SW480 (cell line): ENCODE measurements at places on chromosomes 3 and 15.

DNA sequence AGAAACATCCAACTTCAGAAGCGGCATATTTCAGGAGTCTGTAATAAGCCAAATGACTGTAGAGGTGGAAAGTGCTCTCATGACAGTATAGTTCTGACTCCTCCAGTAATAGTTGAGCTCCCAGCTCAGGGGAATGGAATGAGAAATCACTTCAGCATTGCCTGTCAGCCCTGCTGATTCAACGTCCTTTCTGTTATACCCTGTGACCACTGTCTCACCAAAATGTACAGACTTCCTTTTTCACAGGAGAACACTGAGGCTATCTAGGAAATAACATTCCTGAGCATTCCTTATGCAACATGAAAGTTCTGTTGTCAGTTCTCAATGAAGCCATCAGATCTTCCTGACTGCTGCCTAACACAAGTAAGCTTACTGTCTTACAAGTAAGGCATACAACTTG is 284.5 kb upstream of the MME start:
- no peak for DNase-seq

DNA sequence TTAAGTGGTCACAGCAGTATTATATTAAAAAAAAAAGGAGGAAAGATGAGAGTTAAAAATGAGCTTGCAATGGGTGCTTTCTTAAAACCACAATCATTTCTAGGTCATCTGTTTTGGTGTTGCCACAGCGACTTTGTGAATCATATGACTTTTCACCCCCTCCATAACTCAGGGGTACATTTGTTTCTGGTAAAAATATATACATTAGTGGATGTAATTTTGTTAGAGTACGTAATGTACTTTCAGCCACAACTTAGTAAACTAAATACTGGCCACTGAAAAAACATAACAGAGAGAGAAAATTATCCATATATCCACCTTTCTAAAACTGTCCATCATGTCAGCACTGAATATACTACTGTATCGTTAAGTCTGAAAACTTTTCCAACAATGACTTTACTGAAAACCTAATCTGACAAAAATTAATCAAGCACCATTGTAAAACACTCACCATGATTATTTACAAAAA is 3.4 kb downstream of the ANKRD28 start:
- DNase-seq = no peak

DNA sequence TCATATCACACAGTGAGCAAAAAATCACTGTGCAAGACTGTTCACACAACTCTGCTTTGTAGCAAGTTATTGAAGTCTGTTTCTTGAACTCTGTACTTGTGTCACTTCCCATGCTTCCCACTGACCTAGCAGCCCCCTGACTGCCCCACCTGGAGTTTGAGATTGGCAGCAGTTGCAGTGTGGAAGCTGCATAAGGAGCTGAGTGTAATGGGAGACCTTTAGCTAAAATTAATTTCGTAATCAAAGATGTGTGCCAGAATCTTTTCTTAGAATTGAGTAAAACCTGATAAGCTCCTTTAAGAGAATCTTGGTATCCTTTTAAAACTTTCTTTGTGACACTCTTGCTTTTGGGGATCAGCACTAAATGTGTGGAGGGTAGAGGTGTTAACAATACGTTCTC is 42.8 kb downstream of the NKIRAS1 start:
- DNase-seq = no peak

DNA sequence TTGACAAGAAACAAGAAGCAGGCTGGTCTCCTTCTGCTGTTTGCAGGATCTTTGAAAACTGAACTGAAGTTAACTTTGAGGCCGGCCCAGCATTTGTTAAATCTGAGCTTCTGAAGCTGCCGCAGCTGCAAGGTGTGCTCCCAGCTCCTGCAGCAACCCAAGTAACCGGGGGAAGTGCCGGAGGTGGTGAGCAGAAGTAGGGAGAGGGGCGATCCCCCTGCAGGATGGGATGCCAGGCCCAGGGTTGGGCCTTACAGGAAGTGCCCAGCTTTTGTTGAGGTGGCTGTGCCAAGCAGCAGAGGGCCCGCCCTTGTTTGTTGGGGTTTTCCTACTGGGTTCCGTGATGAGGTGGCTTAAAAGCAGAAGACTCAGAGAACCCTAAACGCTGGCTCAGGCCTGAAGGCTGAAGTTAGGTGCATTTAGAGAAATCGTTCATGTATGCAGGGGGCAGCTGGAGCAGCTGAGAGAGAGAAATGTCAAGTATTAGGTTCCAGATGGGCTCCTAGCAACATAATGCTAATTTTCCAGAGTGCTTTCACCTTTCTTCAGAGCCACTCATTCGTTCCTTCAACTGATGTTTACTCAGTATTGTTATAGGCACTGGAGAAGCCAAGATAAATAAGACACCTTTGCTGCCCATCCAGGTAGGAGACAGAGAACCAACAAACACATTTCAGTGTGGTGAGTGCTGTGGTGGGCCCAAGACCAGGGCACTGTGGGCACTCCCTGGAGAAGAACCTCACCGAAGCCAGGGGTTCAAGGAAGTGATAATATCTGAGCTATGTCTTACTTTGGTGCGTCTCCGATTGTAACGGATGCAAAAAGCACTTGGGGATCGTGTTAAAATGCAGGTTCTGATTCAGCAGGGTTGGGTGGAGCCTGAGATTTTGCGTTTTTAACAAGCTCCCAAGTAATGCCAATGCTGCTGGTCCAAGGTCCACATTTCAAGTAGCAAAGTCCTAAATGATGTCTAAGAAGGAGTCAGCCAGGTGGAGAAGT is 42.2 kb upstream of the PLCL2 start:
- DNase-seq = no peak

- DNase-seq = no peak
These were observed 372.1 kb upstream of the ARHGEF26 start for GRCh38 chr3:153749070-153749610.

- DNase-seq = no peak
These were observed 438.1 kb downstream of the NAALADL2 start for GRCh38 chr3:175297216-175297615.

DNA sequence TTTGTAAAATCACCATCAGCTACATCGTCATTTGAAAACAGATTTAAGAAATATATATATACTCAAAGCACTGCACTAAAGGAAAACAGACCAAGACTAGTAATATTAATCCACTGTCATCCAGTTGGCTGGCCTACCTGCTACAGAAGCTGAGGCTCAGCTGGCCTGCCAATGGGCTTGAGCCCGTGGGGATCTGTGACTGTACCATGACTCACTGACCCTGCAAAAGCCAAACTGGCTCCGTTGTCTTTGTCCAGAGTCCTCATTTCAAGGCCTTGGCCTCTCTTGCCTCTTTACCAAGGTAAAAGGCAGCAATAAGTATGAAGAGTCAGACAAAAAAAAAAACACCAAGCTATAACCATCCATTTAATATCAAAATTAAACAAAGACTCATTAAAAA is 463.5 kb upstream of the RASGRP1 start:
- DNase-seq = no peak

- DNase-seq = no peak
These were observed 2.5 kb downstream of the MAP3K13 start for GRCh38 chr3:185365291-185366073.

- DNase-seq = no peak
These were observed 138.8 kb downstream of the CACNA2D3 start for GRCh38 chr3:54261141-54261540.

- no peak for DNase-seq
These were observed 444.5 kb downstream of the PLOD2 start for GRCh38 chr3:145716519-145716918.

DNA sequence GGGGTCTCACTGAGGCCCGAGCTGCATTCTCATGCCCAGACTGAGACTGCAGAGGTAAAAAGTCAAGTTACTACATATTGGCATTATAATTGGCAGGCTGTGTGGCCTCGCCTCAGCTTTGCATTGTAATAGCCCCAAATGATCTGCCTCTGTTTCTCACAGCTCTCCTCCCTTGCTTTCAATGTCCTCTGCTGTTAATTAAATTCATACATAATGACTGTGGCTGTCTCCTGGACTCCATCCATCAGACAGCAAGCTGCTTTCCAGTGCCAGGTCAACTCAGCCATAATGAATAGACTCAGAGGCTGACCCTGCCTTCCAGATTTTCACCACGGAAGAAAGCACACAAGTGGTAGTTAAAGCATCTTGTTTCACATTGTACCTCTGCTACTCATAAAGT is 7.6 kb upstream of the RTP4 start:
- DNase-seq = no peak

- DNase-seq = no peak
These were observed 76.9 kb upstream of the ST8SIA2 start for GRCh38 chr15:92316586-92317295.

DNA sequence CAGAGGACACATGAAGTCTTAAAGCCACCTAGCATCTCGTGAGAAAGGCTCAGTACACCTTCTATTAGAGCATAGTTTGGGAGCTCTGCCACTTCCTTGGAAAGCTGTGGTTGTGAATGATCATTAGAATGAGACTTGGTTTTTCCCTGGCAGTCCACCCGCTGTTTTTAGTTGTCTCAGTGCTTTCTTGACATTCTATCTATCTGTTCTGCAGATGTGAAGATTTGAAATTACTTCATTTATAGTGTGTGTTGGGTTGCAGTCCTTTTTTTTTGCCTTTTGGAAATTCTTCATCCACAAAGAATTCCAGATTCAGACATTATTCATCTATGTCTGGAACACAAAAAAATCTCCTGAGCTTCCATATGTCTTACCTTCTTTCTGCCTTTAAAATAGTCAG is 23.7 kb downstream of the PPP2R3A start:
- DNase-seq = no peak

- no peak for DNase-seq
These were observed 590.7 kb upstream of the SGO1 start for GRCh38 chr3:20776692-20777091.

- no peak for DNase-seq
These were observed 21.6 kb downstream of the CHAC1 start for GRCh38 chr15:40974879-40975278.

DNA sequence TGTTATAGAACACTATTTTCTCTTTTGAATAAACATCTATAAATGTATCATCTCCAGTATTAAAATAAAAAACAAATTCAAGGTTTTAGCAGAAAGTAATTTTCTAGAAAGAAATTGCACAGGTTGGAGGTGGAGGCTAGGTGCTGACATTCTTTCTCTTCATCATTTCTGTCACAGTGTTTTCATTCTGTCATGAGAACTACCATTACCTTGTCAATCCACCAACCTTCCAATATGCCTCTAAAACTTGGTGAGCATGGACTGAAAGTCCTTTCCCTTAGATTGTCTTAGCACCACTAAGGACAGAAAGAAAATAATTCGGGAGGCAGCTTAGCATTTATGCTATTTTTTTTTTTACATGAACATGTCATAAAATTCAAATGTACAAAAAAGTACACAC is 596.2 kb upstream of the DPPA4 start:
- no peak for DNase-seq

- no peak for DNase-seq
These were observed 6.6 kb downstream of the OXTR start for GRCh38 chr3:8762607-8763377.

GRCh38 chr3:9778143-9779074 is 8.7 kb upstream of the CAMK1 start:
- DNase-seq = no peak

DNA sequence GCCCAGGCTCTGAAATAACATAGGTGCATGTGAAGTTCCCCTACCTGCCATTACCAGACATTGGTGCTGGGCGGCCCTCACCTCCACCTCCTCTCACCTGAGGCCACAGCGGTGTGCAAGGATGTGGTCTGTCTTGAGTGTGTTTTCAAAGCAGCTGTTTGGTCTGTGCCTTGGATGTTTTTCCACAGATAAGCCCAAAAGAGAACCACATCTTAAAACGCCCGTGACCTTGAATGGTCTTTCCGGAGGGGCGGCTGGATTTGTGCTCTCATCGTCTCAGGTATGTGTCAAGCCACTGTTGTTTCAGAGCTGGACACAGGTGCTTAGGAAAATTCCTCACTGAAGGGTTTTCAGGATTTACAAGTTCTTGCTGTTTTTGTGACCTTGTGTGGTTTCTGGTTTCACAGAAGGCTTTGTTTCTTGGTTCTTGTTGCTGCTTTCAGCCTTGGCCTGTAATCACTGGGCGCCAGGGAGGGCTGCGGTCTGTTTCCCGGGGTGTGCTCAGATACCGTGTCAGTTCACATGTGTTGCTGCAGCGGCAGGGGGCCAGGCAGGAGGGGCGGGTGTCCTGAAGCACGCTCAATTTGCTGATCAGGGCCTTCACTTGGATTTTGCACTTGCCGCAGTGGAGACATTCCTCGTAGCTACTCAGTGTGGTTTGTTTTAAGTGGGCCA is 128.4 kb downstream of the IGF1R start:
- peak; percentile 72 for DNase-seq

DNA sequence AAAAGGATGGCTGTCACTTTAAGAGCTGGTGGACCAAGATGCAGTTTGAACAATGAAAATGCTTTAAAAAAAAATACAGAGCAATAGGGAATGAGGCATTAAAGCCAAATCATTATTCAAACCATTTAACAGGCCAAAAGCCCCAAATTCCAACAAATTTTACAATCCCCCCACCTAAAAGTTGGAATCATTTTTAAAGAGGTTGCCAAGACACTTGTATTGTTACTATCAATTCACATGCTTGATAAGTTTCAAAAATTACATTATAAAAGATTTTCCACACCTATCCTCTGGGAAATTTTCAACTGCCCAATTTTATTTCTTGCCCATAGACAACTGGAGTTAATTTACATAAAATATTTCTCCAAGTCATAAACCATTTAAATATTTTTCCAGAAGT is 192.3 kb upstream of the ARHGEF26 start:
- no peak for DNase-seq

- no peak for DNase-seq
These were observed 756.4 kb upstream of the NR2F2 start for GRCh38 chr15:95574053-95574452.

- no peak for DNase-seq
These were observed 16.9 kb downstream of the ITGA11 start for GRCh38 chr15:68415061-68415460.

DNA sequence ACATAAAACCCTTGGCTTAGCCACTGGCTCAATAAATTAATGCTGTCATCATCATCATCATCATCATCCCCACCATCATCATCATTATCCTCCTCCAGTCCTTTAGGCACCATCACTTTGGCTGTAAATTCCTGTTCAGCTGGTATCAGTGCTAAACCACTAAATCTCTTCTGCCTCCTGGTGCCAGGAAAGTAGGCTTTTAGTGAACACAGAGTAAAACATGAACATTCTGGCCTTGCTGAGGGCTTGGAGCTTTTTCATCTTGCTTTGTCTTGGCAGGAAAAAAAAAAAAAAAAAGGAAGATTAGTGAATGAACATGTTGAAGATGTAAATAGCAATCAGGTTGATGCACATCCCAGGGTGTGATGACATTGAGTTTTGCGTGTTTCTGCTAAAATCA is 67.3 kb upstream of the EIF1B start:
- DNase-seq = no peak

- DNase-seq = no peak
These were observed 871.5 kb downstream of the DIPK2A start for GRCh38 chr3:144843099-144843498.

GRCh38 chr15:88986949-88987590 is 73.9 kb upstream of the MFGE8 start:
- no peak for DNase-seq

DNA sequence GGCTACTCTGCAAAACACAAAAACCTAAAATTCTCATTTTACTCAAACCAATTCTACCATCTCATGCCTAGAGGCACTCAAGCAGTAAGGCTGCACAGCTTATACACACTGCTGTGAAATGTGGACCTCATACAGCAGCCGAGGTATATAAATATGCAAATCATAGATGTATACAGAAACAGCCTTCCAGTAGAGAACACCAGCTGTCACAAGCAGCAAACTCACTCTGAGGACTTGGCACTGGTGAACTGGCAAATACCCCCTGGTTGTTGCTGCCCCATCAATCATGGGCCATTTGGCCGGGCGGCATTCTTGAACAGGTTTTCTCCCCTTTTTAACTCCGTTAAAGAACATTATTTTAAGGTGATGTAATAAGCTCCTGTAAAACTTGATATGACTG is 378.0 kb downstream of the LSAMP start:
- DNase-seq = no peak
